AG09309 (cell line): ENCODE measurements at places on chromosomes 16 and 17.

- no peak for DNase-seq
These were observed 4.8 kb upstream of the SEZ6 start for GRCh38 chr17:29010586-29010985.

- DNase-seq = no peak
These were observed 10.0 kb downstream of the C1QTNF1 start for GRCh38 chr17:79033741-79034501.

DNA sequence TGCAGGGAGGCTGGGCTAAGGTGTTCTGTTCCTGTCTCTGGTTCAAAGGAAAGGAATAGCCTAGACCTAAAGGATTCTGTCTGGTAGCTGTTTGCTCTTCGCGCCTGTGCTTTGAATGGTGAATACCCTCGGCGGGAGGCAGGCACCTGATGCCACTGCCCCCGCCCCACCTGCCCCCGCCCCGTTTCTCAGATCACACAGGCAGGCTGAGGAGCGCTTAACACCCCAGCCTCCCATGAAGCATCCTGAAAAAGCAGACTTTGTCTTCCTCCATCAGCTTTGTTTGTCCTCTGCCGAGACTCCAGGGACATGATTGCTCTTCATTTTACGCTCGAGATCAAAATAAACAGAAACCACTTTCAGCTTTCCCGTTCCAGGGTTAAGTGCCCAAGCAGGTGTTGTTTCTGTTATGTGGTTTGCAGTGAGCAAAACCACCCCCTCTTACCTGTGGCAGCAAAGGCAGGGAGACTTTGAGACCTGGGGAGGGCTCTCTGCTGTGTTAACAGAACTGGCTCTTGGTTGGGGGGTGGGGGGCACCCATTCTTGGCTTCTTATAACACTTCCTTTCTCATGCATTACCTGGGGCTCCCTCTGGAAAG lies 452.1 kb downstream of the WWOX start:
- no peak for DNase-seq

DNA sequence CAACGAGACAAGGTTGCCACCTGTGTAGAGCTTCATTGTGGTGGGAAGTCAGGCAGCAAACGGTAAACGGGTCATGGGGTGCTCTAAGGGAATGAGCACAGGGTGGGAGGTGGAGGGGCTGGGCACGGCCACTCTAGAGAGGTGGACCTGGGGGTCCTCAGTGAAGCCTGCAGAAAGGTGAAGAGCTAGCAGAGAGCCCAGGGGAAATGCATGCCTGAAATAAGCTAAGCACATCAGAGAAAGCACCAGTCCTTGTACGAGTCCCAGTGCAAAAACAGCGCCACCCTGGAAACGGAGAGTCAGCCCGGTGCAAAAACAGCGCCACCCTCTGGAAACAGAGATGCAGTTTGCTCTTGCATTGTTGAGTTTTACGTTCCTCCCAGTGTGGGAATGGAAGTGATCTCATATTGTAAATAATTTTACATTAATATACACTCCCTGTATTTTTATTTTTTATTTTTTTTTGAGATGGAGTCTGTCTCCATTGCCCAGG lies 65.0 kb downstream of the TBC1D16 start:
- no peak for DNase-seq
